ENCODE measurements at places on chromosomes 2 and 18.
A peak's percentile ranks its signal among the peaks of the same experiment; 100 is the strongest.

DNA sequence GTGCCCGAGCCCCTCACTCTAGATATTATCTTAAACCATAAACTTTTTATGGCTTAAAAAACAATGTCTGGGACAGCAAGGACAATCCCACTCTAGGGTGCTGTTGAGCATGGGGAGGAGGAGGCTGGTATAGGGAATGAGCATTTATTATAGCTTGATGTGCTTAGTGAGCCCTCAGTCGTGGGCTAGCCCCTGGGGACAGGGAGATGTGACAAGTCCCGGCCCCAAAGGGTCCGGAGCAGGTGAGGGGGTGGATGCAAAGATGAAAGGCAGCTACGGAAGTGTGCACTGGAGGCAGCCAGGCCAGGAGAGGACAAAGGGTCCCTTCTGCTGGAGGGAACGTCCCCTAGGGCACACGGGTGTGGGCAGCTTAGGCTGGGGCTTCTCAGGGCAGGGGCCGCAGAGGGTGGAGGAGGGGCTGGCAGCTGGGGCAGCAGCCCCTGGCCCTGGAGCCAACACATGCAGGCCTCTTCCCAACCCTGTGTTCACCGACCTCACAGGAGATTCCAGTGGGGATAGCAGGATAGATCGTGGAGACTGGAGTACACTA lies 106.3 kb upstream of the GPC1 start:
- no peaks in the 10 kb centered on the region for H3K4me1 ChIP-seq
- no peak overlapping the region for H3K4me3 ChIP-seq
- H3K27ac ChIP-seq: no peak overlapping the region
- no peak for DNase-seq
- peaks cover 15% of the 10 kb centered on the region for H3K27me3 ChIP-seq

- H3K27me3 ChIP-seq: peaks cover 5% of the 10 kb centered on the region
- H3K27ac ChIP-seq: no peak overlapping the region
- DNase-seq: no peak
- H3K36me3 ChIP-seq: no peaks in the 10 kb centered on the region
- H3K4me3 ChIP-seq: no peak overlapping the region
These were observed 72.9 kb downstream of the TSN start for GRCh38 chr2:121828281-121828731.

DNA sequence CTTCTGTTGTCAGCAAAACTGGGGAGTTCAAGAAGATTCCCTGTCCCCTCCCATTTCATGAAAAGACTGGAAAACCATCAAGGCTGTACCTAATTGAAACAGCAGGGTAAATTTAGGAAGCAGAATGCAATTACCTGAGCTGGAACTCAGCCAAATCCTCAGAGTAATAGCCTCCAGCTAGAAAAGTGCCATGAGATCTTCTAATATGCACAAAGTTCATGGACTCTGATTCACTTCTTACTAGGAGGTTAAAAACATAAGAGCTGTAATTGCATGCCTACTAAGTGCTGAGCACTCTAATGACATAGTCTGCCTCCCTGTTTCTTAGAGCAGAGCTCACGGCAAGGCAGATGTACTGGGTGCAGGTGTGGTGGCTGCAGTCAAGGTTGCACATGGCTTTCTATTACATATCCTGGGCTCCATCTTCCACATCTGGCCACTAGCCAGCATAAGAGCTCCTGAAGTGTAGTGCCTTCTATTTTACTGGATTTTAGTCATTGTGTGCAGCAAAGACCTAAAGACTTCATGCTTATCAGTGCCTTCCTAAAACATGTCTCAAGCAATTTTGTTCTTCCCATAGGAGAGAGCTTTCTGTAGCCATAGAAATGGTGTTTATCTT lies 341.7 kb downstream of the PTPRM start:
- no peak overlapping the region for H3K27ac ChIP-seq
- peaks cover 7% of the 10 kb centered on the region for H3K4me1 ChIP-seq

- no peaks in the 10 kb centered on the region for H3K4me1 ChIP-seq
- H3K4me3 ChIP-seq: no peak overlapping the region
- H3K27ac ChIP-seq: no peak overlapping the region
- DNase-seq: no peak
- H3K36me3 ChIP-seq: no peaks in the 10 kb centered on the region
These were observed 383.9 kb upstream of the HS6ST1 start for GRCh38 chr2:128702616-128703015.

DNA sequence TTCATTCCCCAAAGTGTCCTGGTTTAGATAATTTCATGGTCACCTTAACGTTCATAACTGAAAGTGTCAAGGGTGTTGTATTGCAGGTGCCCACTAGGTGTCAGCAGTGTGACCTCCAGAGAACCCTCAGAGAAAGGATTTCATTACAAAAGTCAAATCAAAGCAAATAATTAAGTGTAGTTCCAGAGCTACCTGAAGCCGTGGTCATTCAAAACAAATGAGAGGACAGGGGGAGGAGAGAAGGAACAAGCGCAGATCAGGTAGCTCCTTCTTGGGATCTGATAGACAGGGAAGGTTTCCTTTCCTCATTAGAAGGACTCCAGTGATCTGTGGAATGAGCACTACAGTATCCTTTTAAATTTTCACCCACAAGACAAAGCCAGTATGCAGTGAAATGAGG lies at the start of gene SLC9A4:
Gene SLC9A4, plus strand, starts transcription at position 207 of the 400 bp plus-strand sequence. CDS start 534 bp downstream, outside the sequence.
- peak; percentile 36 for DNase-seq
- no peak within 1 kb of the TSS for H3K4me3 ChIP-seq
- H3K27ac ChIP-seq: no peak within 1 kb of the TSS
- no peaks in the 10 kb centered on the region for H3K36me3 ChIP-seq
- H3K4me1 ChIP-seq: no peaks in the 10 kb centered on the region
- H3K27me3 ChIP-seq: peaks cover 16% of the 10 kb centered on the region

DNA sequence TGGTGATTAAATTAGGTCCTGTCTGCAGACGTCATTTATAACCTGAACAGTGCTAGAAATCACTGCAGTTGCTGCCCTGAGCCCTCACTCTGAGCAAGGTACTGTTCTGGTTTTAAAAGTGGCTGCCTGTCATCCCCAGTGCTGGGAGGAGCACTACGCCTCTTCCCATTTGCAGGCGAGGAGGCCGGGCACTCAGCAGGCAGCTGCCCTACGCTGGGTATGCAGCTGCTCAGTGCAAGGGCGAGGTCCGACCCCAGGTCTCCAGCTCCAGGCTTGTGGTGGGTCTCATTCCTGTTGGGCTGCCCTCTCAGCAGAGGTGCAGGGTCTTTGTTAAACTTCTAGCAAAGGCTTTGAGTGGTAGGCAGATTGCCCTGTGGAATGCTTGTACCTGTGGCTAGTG lies 15.7 kb downstream of the CNDP2 start:
- no peak for DNase-seq
- H3K4me3 ChIP-seq: no peak overlapping the region
- no peaks in the 10 kb centered on the region for H3K4me1 ChIP-seq
- H3K27me3 ChIP-seq: no peaks in the 10 kb centered on the region
- H3K36me3 ChIP-seq: peaks cover 69% of the 10 kb centered on the region
- no peak overlapping the region for H3K27ac ChIP-seq

Measured in IMR-90 (cell line).